ENCODE measurements at places on chromosomes 5 and 9.

DNA sequence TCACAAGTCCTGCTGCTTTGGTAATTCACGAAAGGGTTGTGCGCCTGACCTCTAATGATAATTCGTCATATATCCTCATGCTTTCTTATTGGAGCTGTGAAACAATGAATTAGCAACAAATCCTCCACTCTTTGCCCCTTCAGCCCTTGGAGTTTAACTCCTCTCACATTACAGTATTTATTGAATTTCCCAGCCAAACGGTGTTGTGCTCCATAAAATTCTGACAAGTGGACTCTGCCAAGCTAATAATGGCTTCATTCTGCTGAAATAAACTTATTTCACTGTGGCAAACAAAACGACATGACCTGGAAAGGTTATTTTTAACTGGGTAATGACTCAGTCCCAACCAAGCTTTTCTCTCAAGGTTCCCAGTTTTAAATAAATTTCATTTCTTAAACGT is 984.4 kb upstream of the DMAC1 start:
- no peak for DNase-seq

- no peak for DNase-seq
Observed at GRCh38 chr5:137122075-137122474, 377.1 kb downstream of the SPOCK1 start.

DNA sequence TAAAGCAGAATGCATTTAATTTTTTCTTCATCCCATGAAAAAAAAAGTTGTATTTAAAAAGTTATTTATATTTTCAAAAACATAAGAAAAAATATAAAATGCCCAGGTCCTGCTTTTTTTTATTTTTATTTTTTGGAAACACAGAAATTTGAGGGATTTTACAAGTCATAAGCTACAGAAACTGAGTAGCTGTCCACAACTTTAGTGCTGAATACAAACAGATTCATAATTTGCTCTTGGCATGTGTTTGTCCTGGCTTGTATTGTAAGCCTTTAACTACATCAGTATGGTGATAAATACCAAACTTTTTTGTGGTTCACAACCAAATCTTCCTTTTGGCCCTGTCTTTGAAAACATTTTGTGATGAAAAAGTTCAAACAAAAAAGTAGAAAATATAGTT is 7.5 kb upstream of the PLCXD3 start:
- no peak for DNase-seq

- DNase-seq = no peak
Observed at GRCh38 chr5:95872346-95873268, 50.1 kb upstream of the GLRX start.

DNA sequence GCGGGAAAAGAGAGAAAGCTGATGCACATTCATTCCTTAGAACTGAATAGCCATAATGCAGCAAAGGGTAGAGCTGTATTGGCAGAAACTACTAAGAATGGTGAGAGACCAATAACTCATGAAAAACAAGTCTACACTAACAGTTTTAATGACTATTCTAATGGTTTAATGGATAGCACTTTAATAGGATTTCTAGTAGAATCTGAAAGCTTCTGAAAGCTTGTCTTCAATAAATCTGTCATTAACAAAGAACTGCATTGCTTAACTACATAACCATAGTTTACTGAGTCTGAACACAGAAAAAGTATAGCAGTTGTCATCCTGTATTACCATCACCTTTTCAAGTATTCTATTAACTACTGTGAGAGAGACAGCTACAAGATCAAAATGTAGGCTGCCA is 617.8 kb upstream of the DMAC1 start:
- no peak for DNase-seq

- no peak for DNase-seq
Observed at GRCh38 chr9:120281665-120282064, 298.3 kb downstream of the CDK5RAP2 start.

DNA sequence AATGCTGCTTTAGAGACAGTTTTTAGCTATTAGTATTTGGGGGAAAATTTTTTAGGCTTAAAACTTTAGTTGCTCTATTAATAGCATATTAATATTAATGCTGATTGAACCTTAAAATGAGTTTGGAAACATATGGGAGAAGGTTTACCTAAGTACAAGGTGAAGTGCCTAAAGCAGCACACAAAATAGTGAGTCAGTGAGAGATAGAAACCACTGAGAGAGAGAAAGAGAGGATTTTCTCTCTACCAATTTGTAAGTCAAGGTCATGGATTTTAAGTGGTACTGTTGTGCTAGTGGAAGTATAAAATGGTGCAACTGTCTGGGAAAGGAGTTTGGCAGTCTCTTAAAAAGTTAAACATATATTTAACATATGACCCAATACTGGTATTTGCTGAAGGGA is 64.9 kb downstream of the MARCHF3 start:
- DNase-seq = no peak

DNA sequence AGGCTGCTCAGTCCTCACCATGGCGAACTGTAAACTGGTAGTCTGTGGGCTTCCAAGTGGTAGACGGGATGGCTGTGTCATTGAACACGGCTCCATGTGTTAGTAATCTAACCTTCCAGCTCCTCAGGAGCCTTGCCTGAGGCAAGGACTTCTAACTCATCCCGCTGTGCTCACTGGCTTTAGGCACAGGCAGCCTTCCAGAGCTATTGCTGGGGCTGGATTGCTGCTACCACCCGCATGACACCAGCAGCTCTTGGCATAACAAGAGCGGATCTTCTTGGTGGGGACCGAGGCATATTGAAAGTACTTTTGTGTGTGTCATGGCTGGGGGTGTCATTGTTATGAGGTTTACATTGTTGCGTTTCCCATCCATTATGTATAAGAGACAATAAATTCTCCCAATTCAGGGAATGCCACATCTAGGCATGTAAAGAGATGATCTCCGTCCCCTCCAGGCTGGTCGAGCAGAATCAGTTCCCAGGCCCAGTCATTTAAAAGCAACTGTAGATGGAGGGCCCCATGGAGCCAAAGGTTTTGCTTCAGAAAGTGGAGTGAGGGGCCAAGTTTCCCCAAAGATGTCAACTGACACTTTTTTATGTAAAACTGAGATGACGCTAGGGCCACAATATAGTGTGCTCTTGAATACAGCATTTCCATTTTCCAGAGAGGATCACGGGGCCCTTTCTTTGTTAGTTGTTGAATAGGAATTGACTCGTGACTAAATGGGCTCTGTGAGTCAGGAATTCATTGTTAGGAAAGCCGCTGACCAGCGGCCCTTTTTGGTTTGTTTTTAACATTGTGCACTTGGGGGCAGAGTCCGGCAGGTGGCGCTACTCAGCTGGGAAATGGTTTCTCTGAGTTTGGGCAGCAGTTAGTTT is 759.5 kb downstream of the TAF11L14 start:
- peak; percentile 3 for DNase-seq

- no peak for DNase-seq
Observed at GRCh38 chr5:955886-956761, 52.5 kb upstream of the NKD2 start.

DNA sequence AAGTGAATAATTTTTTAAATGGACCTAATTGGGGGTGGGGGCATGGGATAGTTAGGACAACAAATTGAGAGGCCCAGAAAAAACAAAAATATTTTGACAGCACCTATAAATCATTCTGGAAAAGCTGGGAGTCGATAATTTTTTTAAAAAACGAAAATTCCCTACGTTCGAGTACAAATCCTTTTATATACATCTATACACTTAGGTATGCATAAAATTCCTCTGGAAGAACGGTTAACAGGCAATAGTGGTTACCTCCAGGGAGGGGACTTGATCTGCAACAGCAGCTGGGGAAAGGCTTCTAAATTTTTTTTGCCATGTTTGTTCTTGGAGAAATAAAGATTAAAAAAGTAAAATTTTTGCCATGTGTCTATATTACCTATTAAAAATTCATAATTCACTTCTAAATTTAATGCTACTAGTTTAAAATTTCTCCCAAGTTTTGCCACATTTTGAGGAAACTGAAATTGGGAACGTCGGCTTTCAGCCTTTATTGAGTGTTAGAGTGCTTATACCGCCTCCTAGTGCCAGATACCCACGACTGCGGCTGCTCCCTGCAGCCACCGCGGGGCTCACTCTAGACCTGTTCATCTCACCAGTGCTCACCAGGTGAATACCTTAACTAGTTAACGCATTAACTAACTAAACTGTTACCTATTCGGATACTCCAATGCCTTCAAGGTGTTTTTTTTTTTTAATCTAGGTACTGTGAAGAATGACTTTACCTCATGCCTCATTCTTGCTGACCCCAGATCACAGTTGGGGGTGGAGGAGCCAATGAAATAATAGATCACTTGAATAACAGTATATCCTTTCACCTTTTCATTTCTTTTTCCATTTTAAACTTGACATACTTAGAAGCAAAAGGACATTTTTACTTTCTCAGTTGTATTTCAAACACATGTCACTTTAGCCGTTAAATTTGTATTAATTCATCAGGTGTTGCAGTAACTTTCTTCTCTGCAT is 1.8 kb upstream of the BHMT start:
- no peak for DNase-seq

DNA sequence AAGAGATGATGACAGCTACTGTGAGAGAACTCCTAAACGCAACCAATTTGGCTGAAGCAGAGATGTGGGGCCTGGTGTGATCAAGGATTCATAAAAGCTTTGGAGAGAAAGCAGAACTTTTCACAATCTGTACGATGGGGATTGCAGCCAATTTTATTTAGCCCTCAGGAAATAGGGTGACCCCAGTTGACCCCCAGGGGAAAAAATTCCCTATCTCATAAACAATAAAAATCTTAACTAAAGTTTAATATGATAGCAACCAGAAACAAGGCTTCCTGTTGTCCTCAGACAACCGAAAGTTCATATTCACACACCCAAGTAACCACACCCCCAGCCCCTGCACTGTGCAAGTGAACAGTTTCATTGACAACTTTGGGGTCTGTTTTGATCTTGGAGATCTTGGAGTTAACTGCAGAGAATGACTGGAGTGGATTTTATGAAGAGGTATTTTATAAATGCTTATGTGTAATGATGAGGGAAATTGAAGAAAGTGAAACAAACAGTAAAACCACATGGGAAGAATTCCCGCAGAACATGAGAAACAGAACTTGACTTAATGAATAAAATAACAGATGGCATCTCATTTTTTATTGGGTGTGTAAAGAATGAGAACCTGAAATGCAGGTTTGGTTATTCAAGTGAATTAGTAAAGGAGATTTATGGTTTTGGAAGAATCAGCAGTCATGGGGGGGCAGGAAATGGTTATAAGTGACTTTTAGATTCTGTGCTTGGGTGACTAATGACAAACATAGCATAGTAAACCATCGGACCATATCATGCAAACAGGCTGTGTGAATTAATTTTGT is 94.5 kb downstream of the PDE4D start:
- DNase-seq = no peak

- no peak for DNase-seq
Observed at GRCh38 chr5:76808141-76808691, 10.6 kb upstream of the F2RL1 start.

DNA sequence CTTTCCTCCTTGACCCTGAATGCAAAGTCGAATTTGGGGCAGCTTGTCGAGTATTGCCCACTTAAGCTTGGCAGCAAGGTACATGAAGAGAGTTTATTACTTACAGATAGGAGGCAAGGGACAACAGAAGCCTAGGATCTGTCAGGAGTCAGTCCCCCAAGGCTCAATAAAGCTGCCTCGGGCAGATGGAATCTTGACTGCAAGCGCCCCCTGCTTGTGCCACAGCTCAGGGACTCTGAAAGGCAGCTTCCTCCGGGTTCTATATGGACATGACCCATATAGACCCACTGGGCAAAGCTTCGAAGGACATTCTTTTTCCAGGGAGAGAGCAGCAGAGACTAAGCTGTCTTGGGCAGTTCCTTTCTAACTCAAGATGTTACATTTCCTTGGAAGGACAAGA is 971.5 kb downstream of the EFNA5 start:
- DNase-seq = no peak

- DNase-seq = no peak
Observed at GRCh38 chr9:125989090-125989501, 241.9 kb downstream of the PBX3 start.

- peak; percentile 31 for DNase-seq
Observed at GRCh38 chr5:179858241-179858585, 404 bp downstream of the MRNIP start.

DNA sequence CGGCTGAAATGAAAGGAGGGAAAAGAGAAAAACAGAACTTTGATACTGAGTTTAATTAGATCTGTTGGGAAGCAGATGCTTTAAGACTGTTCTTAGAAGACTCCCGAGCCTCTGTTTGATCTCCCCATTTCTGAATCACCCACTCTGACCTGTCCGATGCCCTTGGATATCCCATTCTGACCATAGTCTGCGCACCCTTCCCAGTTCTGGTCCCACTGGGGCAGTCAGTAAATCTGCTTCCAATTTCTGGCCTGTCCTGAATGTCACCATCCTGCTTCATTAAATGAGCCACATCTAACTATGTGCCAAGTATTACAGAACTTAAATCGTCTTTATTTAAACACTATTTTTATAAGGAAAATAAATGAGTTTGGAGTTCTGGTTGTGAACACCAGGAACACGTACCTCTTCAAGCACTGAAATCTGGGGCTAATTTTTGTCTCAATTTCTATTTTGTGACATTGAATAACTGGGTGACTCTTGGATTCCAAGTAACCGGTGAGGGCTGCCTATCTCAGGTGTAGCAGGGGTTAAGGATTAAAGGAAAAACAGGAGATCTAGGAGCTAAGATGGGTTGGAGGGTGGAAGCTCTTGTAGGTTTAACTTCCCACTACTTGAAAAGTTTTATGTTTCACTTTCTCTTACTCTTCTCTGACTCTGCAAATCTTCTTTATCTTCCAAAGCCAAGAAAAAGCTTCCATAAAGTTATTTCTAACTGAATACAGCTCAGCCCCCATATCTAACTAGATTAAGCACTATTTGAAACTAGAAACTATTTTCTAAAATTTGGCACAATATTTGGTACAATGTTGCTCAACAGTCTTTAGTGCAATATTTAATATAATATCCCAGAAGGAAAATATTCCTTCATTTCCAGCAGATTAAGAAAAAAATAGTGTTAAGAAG is 40.1 kb downstream of the ALDH1A1 start:
- DNase-seq = no peak
